ENCODE measurements at places on chromosomes 13 and 19.

GRCh38 chr13:102917019-102917418, 71.2 kb downstream of the ERCC5 start:
- DNase-seq, result no peak

GRCh38 chr19:49855676-49856573, 5.0 kb downstream of the PTOV1 start:
- no peak for DNase-seq

GRCh38 chr13:31790992-31791391, 51.7 kb downstream of the RXFP2 start:
- no peak for DNase-seq

GRCh38 chr13:27037171-27037570, 134.4 kb downstream of the USP12 start:
- DNase-seq, result no peak

- peak; percentile 70 for DNase-seq
Observed at GRCh38 chr19:49983645-49984229, 22.8 kb upstream of the SIGLEC11 start.

Measured in stimulated activated CD4-positive, alpha-beta T cell treated with anti-CD3 and anti-CD28 coated beads, TNF-alpha, amount 100 ng/mL, for 48 hours (primary cell).